Breast epithelium (tissue), 4 donors: ENCODE measurements at places on chromosomes 12 and 14. TPM values are rescaled to one million over a fixed set of nuclear protein-coding genes. Genes with fewer than 3 reads are reported as not detected.

GRCh38 chr14:51451561-51451960, 200.1 kb upstream of the FRMD6 start:
- H3K4me3 ChIP-seq, result no peak overlapping the region
- no peak for DNase-seq
- H3K27me3 ChIP-seq, result no peaks in the 10 kb centered on the region
- no peaks in the 10 kb centered on the region for H3K4me1 ChIP-seq

PRIM1 gene
- 7.9 TPM for total RNA-seq

RNF212B gene
- not detected for total RNA-seq

DNA sequence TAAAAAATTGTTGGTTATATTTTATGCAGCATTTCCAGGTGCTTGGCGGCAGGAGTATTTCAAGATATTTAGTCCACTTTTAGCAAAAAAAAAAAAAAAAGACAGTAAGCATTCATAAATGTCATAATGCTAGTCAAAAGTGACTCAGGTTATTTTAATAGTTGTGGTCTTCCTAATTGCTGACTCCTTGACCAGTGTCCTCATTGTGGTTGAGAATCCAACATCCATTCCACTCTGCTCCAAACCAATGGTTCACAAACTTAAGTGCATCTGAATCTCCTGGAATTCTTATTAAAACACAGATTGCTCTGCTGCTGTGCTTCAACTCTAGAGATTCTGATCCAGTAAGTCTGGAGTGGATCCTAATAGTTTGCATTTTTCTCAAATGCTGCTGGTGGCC, 71.4 kb downstream of the AKAP6 start:
- H3K36me3 ChIP-seq, result no peaks in the 10 kb centered on the region
- no peak for DNase-seq
- peaks cover 5% of the 10 kb centered on the region for H3K4me1 ChIP-seq
- H3K4me3 ChIP-seq, result no peak overlapping the region
- H3K27me3 ChIP-seq, result no peaks in the 10 kb centered on the region

DNA sequence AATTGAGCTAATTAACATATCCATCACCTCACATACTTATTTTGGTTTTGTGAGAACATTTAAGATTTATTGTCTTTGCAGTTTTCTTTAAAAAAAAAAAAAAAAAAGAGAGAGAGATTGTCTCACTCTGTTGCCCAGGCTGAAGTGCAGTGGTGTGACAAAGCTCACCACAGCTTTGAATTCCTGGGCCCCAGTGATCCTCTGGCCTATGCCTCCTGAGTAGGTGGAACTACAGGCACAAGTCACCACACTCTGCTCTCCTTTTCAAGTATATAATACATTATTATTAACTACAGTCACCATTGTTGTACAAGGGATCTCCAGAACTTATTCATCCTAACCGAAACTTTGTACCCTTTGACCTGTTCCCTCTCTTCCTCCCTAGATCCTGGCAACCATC, 64.0 kb downstream of the NUMB start:
- no peak overlapping the region for H3K4me3 ChIP-seq
- no peaks in the 10 kb centered on the region for H3K36me3 ChIP-seq
- H3K27me3 ChIP-seq, result no peaks in the 10 kb centered on the region
- no peak overlapping the region for H3K27ac ChIP-seq

GRCh38 chr12:108966378-108967151, 54.3 kb downstream of the SVOP start:
- H3K36me3 ChIP-seq, result no peaks in the 10 kb centered on the region
- no peak for DNase-seq
- H3K4me1 ChIP-seq, result no peaks in the 10 kb centered on the region
- no peaks in the 10 kb centered on the region for H3K27me3 ChIP-seq

KRT72 gene
- not detected for total RNA-seq

GRCh38 chr12:28088566-28089272, 101.5 kb upstream of the CCDC91 start:
- no peak overlapping the region for H3K27ac ChIP-seq
- no peaks in the 10 kb centered on the region for H3K4me1 ChIP-seq
- H3K4me3 ChIP-seq, result no peak overlapping the region
- no peak for DNase-seq

DNA sequence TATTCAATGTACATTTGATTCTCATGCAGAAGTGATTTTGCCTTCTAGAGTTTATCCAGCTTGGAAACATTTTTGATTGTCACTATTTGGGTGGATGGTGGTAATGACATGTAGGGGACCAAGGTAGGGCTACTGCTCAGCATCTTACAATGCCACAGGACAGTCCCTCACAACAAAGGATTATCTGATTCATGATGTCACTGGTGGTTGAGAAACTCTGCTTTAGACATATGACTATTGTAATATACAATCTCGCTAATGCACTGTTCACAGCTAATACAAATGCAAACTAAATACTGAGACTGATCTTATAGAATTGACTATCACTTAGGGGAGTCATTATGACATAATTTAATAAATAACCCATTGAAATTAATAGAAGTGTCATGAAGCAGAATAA, 60.4 kb upstream of the BTG1 start:
- no peaks in the 10 kb centered on the region for H3K36me3 ChIP-seq
- DNase-seq, result no peak
- no peak overlapping the region for H3K27ac ChIP-seq
- no peaks in the 10 kb centered on the region for H3K27me3 ChIP-seq
- no peak overlapping the region for H3K4me3 ChIP-seq
